HAP-1 (cell line): ENCODE measurements at places on chromosomes 1 and 21.

GRCh38 chr1:225777058-225777582 lies 506 bp upstream of the SRP9 start:
- DNase-seq: peak; percentile 33

DNA sequence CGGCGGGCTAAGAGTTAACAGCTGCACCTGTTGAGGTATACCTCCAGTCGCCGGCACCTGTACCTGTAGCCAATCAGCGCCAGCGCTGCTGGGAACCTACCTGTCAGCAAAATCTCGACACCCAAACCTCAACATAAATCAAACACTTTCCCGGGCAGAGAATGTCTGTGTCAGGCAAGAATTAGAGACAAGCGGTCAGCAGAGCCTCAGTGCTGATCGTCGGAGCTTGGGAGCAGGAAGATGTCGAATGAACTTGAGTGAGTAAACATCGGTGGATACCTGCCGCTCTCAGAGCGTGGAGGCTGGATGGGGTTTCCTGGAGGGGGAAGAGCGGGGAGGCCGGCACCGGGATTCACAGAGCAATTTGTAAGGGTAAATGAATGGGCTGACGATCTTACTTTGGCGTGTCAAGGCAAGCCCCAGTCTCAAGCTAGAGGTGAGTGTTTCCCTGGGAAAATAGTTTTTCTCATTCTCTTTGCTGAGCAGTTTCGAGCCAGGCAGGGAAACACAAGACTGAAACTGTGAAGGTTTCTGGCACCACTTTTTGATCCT lies at the start of gene GRHL3:
TSS of gene GRHL3 (plus strand) at position 46 of the 552 bp plus-strand sequence. CDS start at position 241, 195 bp downstream.
- no peak for DNase-seq

- DNase-seq: no peak
Measured at GRCh38 chr1:186710696-186711095, 30.5 kb upstream of the PTGS2 start.

DNA sequence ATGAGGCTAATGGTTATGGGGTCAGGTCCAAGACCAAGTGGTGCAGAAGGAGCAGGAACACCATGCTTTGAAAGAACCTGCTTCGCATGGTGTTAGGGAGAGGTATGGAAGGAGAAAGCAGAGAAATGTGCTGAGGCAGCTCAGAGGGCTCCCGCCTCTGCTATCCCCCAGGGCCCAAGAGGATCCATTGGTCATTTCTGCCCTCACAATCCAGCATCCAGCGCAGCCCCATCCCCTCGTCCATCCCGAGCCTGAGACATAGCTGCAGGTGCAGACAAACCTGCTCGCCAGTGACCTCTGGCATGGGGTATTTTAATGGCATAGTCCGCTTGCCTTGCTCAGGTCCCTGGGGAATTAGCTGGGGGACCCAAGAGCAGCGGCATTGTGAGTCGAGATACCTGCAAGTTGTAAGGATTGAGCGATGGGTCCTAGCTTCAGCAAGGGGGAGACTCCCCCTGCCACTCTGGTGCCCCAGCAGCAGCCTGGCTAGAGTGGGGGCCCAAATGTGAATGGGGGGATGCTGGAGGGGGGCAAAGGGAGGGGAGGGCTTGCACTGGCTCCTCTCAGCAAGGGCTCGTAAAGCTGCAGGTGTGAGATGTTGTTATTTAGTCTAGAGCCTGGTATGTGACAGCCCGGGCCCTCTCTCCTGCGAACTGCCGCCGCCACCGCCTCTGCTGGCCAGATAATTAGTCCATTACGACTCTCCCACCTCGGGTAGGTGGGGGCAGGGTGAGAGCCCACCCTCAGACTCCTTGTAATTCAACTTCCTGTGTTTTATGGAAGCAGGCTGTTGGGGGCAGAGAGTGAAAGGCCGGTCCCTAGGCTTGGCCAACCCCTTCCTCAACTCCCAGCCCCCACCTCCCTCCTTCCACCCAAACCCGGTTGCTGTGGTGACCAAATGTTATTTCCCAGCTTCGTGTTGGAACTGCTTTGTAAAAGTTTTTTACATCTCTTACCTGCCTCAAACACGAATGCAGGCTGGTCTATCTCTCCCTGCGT lies 118.8 kb downstream of the RNF220 start:
- DNase-seq: peak; percentile 43

- DNase-seq: no peak
Measured at GRCh38 chr1:6497867-6498575, 6.6 kb upstream of the PLEKHG5 start.

GRCh38 chr1:6519935-6520671 lies 28.6 kb upstream of the PLEKHG5 start:
- peak; percentile 53 for DNase-seq

DNA sequence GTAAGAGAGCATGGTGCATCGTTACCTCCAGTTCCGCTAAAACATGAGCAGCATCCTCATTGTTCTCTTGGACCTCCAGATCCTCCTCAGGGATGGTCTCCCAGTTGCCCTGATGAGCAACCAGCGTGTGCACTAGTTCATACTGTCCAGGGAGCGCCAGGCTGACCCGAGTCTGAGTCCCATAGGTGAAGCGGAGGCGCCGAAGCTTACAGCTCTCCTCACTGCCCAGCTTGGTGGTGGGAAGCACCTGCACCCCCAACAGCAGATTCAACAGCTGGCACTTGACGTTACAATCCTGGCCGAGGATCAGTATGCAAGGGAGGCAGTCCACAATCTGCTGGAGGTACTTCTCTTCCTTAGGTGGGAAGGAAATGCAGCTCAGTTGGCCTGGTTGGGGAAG lies 24.1 kb downstream of the DSTYK start:
- DNase-seq: no peak

- DNase-seq: no peak
Measured at GRCh38 chr1:99829269-99829668, 20.9 kb upstream of the AGL start.

DNA sequence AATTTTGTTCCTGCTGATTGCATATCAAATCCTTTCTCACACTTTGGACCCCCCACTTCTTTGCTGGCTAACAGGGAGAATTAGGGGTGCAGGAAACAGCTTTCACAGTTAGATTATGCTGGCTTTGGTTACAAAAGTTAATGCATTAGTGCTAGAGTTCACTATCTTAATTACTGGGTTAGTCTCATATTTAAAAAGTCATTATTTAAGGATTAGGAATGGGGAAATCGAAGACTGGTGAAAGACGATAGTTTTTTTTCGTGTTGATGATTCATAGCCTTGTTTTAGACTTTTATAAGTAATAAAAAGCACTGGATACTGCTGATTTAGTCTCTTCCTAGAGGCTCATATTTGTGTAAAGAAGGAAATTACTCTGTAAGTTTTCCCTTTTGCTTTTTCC lies 11.6 kb downstream of the ST6GALNAC3 start:
- no peak for DNase-seq

DNA sequence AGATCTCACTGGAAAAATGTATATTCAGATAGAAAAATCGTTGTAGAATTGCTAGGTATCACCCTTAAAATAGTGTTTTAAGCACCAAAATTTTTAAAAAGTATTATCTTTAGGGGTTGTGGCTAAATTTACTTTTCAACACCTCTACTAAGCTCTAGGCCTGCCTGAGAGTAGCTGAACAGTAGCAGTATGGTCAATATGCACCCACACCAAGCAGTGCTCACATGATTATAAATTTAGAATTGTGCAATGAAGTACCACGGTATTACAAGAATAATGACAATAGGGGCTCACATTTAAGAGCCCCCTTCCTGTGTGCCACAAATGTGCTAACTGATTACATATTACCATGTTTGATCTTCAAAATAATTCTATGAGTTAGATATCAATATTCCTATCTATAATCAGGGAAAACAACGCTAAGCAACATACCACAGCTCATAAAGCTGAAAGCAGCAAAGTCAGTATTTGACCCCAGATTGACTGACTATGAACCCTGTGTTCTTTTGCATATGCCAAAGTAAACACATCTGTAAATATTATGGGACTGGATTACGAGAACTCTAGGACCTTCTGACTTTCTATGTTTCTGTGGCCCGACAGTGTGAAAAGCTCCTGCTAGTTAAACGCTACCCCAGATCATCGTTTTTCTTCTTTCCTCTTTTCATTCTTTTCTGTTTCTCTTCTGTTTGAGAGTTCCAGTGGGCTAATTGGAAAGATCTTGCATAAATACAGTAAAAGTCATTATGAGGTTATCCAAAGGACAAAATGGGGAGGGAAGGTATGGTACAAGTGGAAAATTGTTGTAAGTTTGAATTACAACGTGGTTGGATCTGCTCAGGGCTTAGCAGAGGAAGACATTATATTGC lies 201.1 kb upstream of the C1orf87 start:
- DNase-seq: no peak

DNA sequence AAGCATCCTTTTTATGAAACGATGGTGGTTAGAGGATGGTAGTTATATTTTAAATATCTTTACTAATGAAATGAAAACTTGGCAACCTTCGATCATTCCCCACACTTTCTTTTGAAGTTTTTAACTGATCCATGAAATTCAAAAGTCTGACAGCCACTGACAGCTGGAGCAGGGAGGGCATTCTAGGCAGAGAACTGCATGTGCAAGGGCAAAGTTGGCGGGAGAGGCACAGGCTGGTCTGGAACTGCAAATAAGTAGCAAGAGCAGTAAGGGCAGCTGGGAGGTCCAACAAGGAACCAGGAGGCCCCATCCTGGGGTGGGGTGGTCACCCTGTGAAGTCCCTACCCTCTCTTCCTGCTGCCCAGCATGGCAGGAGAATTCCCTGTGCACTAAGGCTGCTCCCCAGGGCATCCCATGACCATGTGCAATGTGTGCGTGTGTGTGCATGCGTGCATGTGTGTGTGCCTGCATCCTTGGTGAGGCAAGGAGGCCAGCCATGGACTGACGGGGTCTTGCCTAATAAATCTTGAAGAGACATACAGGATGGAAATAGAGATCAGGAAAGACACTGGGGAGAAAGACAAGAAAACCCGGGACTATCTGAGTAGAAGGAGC lies 33.1 kb upstream of the FOXO6 start:
- no peak for DNase-seq

- no peak for DNase-seq
Measured at GRCh38 chr1:222326006-222326709, 221.7 kb downstream of the HHIPL2 start.

GRCh38 chr1:89276690-89277089 lies 4.0 kb upstream of the GBP5 start:
- DNase-seq: no peak

GRCh38 chr1:245133995-245134715 lies 20.6 kb upstream of the KIF26B start:
- DNase-seq: no peak

- DNase-seq: no peak
Measured at GRCh38 chr1:112727716-112728115, 12.6 kb upstream of the PPM1J start.

DNA sequence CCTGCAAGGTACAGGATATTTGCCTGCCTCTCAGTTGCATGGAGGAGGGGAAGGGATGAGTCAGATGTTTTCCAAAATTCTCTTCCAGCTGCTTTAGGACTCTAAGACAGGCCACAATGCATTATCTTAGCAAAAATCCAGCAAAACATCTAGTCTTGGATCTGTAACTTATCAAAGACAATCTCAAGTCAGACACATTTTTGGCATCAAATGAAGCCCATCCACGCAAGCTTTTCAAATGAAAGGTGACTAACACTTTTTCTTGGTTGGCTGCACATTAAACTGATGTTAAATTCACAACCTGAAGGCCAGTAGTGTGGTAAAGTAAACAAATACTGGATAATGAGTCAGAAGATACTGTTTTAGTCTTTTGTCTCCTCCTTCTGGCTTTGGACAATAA lies 21.3 kb downstream of the FAM78B start:
- no peak for DNase-seq

DNA sequence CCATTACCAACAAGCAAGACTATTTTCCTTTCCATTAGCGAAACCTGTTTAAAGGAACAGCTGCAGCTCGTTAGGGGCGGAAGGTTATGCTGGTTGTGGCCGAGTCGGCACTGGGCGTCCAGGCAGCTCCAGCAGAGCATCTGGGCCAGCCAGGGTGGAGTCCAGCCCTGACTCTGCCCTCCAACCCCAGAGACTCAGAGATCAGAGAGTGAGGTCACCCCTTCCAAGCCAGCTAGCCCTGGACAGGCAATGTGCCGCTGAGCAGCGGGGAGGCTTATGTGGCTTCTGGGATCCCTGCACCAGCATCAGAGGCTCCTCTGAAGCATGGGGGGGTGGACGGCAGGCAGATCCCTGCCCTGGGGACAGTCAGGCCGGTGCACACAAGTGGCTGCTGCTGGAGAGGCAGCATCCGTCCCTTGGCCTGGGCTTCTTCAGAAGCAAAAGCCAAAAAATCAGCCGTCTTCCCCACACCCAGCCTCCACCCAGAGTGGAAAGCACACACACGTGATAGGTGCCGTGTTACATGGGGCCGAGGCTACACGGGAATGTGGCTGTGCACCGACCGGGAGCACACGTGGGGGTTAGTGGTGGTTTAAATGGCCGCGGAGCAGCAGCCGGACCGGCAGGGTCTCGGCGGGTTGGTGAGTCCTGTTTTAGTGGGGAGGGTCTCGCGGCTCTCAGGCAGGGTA lies 30.1 kb downstream of the SLC66A1 start:
- DNase-seq: no peak

GRCh38 chr1:157497987-157498735 lies 54.2 kb downstream of the FCRL5 start:
- DNase-seq: no peak

- no peak for DNase-seq
Measured at GRCh38 chr1:198171667-198172540, 15.1 kb downstream of the NEK7 start.

GRCh38 chr1:111571987-111572386 lies 47.6 kb upstream of the RAP1A start:
- no peak for DNase-seq

DNA sequence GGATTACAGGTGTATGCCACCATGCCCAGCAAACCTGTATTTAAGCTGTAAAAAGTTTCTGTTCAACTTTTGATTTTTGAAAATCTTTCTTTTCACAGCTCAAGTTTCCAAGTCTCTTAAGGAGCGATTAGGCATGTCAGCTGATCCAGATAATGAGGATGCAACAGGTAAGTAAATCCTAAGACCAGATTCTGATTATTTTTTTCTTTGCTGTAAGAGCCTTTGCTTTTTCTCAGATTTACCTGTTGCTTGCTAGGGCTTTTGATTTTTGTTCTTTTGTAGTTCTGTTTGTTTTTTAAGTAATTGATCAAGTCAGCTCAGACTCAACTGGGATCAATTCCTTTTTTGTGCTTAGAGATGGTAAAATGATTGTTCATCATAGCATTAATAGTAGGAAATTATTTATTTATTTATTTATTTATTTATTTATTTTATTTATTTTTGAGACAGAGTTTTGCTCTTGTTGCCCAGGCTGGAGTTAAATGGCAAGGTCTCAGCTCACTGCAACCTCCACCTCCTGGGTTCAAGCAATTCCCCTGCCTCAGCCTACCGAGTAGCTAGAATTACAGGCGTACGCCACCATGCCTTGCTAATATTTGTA lies 21.1 kb upstream of the SNRPE start:
- DNase-seq: no peak

GRCh38 chr21:41321908-41322495 lies 5.4 kb downstream of the FAM3B start:
- DNase-seq: no peak

DNA sequence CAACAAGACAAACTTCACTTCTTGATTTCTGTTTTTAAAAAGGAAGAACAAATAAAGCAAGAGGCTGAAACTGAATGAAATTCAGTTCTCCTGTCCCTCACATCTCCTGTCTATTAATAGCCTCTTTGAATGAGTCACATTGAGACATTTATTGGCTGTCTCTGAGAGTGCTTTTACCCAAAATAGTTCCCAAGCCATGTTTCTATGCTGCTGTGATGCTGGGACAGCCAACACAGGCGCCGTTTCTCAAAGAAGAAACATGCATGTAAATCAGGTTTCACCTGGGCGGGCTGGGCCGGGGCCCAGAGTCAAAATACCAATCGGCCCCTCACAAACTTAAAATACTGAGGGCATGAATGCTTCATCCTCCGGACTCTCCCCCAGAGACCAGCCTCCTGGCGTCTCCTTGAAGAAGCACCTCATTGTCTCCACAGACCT lies 105.2 kb downstream of the EDEM3 start:
- DNase-seq: no peak
